Activated B cell treated with CpG ODN at 0.5 μM for 24 hours (primary cell): ENCODE measurements at places on chromosomes 13 and 19. TPM values are rescaled to one million over a fixed set of nuclear protein-coding genes. Genes with fewer than 3 reads are reported as not detected.

DNA sequence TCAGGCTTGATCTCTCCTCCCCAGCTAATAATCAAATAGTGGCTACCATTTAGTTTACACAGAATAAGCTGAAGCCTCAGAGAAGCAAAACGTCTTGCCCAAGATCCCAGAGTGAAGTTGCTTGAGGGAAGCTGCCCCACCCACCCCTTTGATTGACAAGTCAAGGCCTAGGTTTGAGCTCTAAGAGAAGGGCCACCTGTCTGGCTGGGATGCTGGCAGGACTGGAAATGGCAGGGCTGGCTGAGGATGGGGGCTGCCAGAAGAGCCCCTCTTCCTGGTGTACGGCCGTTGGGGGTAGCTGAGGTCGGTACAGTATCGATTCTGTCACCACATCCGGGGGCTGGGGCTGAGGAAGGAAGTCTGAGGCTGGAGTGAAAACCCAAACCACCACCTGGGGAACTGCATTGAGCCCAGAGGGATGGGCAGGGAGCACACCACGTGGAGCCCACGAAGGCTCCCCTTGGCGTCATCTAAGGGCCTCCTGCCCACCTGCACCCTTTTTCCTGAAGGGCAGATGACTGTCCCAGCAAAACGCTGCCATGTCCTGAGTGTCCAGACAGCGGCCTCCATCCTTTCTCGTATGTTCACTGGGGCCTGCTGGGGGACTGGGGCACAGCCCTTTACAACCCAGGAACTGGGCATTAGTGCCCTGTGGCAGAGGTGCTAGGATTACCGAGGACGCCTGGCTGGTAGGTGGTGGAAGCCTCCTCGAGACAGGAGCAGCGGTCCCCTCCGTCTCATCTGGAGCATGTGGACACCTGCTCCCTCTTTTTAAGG, 1.4 kb upstream of the PRKD2 start:
- peak; percentile 65 for DNase-seq
- peaks cover 80% of the 10 kb centered on the region for H3K4me1 ChIP-seq
- H3K27ac ChIP-seq, result peak overlapping the region; percentile 97

GRCh38 chr13:55007681-55008080, 1979.1 kb downstream of the OLFM4 start:
- DNase-seq, result no peak
- H3K4me1 ChIP-seq, result no peaks in the 10 kb centered on the region

- no peaks in the 10 kb centered on the region for H3K36me3 ChIP-seq
- no peaks in the 10 kb centered on the region for H3K4me1 ChIP-seq
- no peak overlapping the region for H3K4me3 ChIP-seq
- H3K27me3 ChIP-seq, result peaks cover 8% of the 10 kb centered on the region
- no peak overlapping the region for H3K27ac ChIP-seq
These were observed 15.7 kb upstream of the ENOX1 start for GRCh38 chr13:43802511-43802910.

Gene KLK14
- 0.76 and 0.82 TPM in 2 replicates for total RNA-seq

DNA sequence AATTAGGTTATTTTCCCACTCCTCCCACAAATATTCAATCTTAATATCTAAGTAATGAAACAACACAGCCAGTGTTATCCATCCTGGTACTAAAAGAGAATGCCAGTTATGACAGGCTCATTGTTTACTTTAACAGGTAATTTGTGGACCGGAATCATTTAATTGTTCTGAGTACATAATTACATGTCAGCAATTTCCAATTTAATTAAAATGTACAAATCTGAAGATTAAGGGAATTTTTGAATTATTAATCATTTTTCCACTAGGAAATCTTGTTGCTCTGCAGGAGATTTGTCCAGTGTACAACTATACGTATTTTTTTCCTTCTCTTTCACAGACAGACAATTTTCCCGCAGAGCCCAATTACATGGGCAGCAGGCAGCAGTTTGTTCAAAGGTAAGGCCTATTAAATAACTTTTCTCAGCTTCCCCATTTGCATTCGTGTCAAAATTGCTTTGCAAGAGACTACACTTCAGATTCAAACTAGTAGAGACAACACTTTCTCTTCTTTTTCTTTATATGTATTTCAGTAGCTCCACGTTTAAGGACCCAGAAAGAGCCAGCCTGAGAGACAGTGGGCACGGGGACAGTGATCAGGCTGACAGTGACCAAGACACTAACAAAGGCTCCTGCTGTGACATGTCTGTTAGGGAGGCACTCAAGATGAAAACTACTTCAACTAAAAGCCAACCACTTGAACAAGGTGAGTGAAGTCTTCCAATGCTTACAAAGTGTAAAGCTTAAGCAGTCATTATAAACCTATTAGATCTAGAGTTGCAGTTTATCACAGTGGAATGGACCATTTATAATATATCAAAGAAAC, 34.8 kb downstream of the PCDH17 start:
- H3K4me3 ChIP-seq, result no peak overlapping the region
- H3K4me1 ChIP-seq, result no peaks in the 10 kb centered on the region
- no peaks in the 10 kb centered on the region for H3K27me3 ChIP-seq
- no peak for DNase-seq

DNA sequence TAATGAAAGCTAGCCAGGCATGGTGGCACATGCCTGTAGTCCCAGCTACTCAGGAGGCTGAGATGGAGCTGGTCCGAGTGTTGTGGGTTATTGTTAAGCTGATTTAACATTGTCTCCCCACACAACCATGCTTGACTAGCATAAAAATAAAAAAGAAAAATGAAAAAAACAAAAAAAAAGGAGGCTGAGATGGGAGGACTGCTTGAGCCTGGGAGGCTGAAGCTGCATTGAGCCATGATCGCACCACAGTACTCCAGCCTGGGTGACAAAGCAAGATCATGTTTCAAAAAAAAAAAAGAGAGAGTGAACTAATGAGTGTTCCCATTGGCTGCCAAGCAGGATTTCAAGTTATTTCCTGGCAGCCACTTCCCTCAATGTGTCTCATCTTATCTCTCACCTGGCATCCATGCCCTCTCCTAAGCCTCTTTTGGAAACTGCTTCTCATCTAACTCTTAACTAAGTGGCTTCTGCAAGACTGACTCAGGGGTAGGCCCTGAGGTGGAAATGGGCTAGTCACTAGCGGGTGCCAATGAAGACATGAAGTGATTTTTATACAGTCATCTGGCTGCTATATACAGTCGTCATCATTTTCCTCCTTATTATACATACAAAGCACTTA, 4.9 kb downstream of the THAP8 start:
- H3K4me1 ChIP-seq, result peaks cover 8% of the 10 kb centered on the region
- peaks cover 1% of the 10 kb centered on the region for H3K36me3 ChIP-seq
- DNase-seq, result no peak
- H3K27me3 ChIP-seq, result no peaks in the 10 kb centered on the region

Gene GALP
- total RNA-seq, result not detected in 2 replicates

Gene CEACAM7
- total RNA-seq, result not detected in 2 replicates

Gene CD33
- total RNA-seq, result not detected in 2 replicates

GRCh38 chr19:1395194-1396018, 5.9 kb downstream of the GAMT start:
- H3K27me3 ChIP-seq, result no peaks in the 10 kb centered on the region
- DNase-seq, result no peak
- H3K27ac ChIP-seq, result no peak overlapping the region
- H3K4me1 ChIP-seq, result no peaks in the 10 kb centered on the region
- peaks cover 21% of the 10 kb centered on the region for H3K36me3 ChIP-seq

Gene COX6B2
- not detected in 2 replicates for total RNA-seq

DNA sequence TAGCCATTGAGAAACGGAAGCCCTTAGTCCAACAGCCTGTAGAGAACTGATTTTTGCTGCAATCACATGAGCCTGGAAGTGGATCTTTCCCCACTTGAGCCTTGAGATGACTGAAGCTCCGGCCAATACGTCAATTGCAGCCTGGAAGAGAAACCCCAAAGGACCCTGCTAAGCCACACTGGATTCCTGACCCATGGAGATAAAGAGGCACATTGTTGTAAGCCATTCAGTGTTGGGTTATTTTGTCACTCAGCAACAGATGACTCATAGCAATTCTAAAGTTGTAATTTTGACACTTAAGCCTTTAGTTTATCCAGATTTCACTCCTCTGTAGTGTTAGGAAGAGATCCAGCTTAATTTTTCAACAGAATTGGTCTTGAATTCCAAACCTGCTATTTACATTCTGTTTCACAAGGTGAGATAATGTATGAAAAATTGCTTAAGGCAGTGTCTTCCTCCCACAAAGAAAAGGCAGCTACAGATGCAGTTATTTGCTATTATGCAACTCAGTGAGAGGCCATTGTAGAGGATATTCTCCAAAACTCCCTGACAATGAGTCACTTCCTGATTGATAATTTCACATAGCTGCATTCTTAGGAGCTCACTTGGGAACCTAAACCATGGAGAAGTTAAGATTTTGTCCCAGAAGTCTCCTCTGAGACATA, 59.4 kb upstream of the TSHZ3 start:
- no peak for DNase-seq
- no peak overlapping the region for H3K27ac ChIP-seq
- no peaks in the 10 kb centered on the region for H3K27me3 ChIP-seq
